IMR-90 (cell line): ENCODE measurements at places on chromosomes 1 and 21.
A peak's percentile ranks its signal among the peaks of the same experiment; 100 is the strongest.

DNA sequence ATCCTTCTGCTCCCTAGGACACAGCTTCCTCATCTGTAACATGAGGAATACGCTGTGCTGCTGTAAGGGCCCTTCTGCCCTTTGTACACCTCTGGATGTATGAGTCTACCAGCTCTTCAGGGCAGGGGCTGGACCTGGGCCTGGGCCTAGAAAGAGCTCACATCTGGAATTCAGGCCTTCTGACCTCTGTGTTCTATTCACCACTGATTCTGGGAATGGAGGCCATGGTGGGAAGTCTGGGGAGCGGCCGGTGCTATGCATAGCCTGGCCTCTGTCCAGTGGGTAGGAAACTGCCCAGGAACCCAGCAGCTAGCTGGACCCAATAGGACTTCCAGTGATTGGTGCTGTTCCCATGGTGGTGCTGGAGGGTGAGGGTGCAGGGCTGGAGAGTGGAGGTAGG lies 11.0 kb upstream of the GPR61 start:
- peaks cover 15% of the 10 kb centered on the region for H3K27me3 ChIP-seq
- no peak overlapping the region for H3K27ac ChIP-seq
- no peak overlapping the region for H3K4me3 ChIP-seq
- no peaks in the 10 kb centered on the region for H3K36me3 ChIP-seq
- no peak for DNase-seq

GRCh38 chr1:117646007-117646811 lies 40.4 kb downstream of the TENT5C start:
- DNase-seq = peak; percentile 31
- H3K4me1 ChIP-seq = peaks cover 2% of the 10 kb centered on the region; the same call in 1 of the 2 replicates
- H3K4me3 ChIP-seq = no peak overlapping the region
- no peak overlapping the region for H3K27ac ChIP-seq
- no peaks in the 10 kb centered on the region for H3K36me3 ChIP-seq
- H3K27me3 ChIP-seq = no peaks in the 10 kb centered on the region; the same call in 1 of the 2 replicates

GRCh38 chr1:243756529-243756928 lies 93.5 kb downstream of the AKT3 start:
- no peaks in the 10 kb centered on the region for H3K36me3 ChIP-seq
- H3K27ac ChIP-seq = no peak overlapping the region
- DNase-seq = no peak
- no peaks in the 10 kb centered on the region for H3K27me3 ChIP-seq
- H3K4me1 ChIP-seq = no peaks in the 10 kb centered on the region
- H3K4me3 ChIP-seq = no peak overlapping the region

- H3K27ac ChIP-seq = no peak overlapping the region
- 0 out of 2 replicates have a peak, but pooled peaks cover 1% of the 10 kb centered on the region for H3K27me3 ChIP-seq
- H3K36me3 ChIP-seq = no peaks in the 10 kb centered on the region
- H3K4me3 ChIP-seq = no peak overlapping the region
Observed at GRCh38 chr1:108679586-108680213, 12.4 kb upstream of the PRPF38B start.

- H3K4me1 ChIP-seq = no peaks in the 10 kb centered on the region
- no peaks in the 10 kb centered on the region for H3K27me3 ChIP-seq
- no peaks in the 10 kb centered on the region for H3K36me3 ChIP-seq
- no peak overlapping the region for H3K27ac ChIP-seq
- H3K4me3 ChIP-seq = no peak overlapping the region
Observed at GRCh38 chr1:61094677-61095469, 12.5 kb downstream of the NFIA start.

DNA sequence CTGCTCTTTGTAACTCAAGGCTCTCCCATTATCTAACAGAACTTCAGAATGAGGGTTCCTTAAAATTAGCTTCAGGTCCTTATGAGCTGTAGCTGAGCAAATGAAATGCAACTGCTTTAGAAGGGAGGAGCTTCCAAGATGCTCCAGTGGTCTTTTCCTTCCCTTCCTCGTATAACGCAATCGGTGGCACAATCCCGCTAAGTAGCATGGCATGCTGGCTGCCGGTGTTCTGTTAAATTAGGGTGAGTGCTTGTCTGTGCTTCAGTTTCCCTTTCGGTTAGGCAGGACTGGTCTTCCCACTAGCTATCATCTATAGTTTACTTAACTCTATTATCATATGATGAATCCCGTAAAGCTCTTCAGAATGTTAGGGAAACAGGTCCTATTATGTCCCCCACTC lies 917 bp downstream of the KIAA0040 start:
- H3K4me3 ChIP-seq = peak overlapping the region; percentile 50
- no peaks in the 10 kb centered on the region for H3K4me1 ChIP-seq
- peaks cover 1% of the 10 kb centered on the region for H3K27me3 ChIP-seq
- DNase-seq = no peak
- H3K27ac ChIP-seq = no peak overlapping the region
- H3K36me3 ChIP-seq = no peaks in the 10 kb centered on the region

GRCh38 chr1:234357831-234358230 lies 15.4 kb upstream of the COA6 start:
- no peak overlapping the region for H3K27ac ChIP-seq
- DNase-seq = no peak
- H3K27me3 ChIP-seq = 0 out of 2 replicates have a peak, but pooled peaks cover 2% of the 10 kb centered on the region
- no peaks in the 10 kb centered on the region for H3K4me1 ChIP-seq
- H3K4me3 ChIP-seq = no peak overlapping the region

DNA sequence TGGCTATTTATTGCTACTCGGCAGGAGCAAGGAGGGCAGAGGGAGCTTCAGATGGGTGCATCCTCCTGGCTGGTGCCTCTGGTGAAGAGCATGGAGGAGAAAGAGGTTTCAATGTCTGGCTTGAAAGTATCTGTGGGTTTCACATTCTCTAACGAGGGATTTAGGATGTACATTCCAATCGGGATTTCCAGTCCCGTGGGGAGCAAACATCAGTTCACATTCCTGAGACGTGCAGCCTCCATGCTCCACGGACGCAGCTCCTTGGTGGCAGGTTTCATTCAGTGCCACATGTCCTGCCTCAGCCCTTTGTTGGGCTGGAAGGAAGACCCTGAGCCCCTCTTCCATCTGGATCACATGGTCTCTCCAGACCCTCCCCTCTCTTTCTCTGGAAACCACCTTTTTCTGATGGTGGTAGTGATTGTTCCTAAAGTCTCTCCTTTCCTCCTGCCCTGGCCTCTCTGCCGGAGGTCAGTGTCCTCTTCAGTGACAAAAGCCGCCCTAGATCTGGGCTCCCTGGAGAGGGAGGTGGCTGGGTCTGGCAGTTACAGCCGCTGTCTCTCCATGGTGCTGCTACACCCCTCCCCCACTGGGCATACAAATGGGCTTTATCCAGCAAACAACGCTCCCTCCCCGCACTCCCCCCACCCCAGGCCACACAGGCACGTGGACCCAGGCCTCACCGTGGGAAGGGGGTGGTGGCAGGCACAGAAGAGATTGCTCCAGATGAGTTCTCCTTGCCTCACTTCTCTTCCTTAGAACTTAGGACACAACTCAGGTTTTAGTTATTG lies 826 bp upstream of the CA14 start:
- no peak overlapping the region for H3K27ac ChIP-seq
- H3K4me1 ChIP-seq = peaks cover 24% of the 10 kb centered on the region
- H3K4me3 ChIP-seq = no peak overlapping the region
- DNase-seq = no peak
- H3K36me3 ChIP-seq = no peaks in the 10 kb centered on the region

DNA sequence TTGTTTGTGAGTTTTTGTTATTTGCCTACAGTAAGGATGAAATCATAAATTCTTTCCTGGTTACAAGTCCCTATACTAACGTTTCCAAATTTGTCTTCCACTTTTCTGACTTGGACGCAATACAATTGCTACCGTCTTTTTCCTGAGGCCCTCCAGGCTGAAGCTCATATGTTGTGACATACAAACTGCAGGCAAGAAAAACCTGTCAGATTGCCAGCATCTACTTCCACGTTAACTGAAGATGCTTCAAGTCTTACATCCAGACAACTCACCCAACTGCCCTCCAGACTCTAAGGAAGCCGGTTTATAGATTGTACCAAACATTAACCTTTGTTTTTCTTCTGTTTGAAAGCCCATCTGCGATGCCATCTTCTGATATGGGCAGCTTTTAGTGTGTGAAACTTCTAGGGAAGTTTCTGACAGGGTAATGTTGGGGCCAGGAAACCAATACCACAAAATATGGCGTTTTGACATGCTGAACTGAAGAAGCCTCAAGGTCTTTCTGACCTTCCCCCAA lies 21.4 kb upstream of the RNF11 start:
- DNase-seq = peak; percentile 87
- no peak overlapping the region for H3K27ac ChIP-seq
- no peaks in the 10 kb centered on the region for H3K36me3 ChIP-seq
- no peak overlapping the region for H3K4me3 ChIP-seq
- no peaks in the 10 kb centered on the region for H3K27me3 ChIP-seq

DNA sequence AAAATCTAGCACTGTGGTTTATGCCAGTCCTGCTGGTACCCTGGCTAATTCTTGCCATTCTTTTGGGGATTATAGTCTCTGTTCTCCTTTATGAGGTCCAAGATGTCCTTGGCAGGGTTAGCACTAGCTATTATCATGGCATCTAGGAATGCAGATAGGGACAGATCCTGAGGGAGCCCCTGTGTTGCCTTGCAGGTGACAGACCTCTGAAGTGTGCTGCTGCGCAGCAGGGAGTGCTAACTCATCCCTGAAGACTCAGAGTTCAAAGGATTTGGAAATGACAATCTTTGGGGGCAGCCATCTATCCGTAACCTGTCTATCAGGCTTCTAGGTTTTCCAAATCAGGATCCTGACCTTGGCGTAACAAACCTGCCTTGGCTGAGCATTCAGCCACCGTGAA lies 16.3 kb downstream of the ZFYVE9 start:
- H3K36me3 ChIP-seq = no peaks in the 10 kb centered on the region
- no peaks in the 10 kb centered on the region for H3K27me3 ChIP-seq
- DNase-seq = no peak
- no peak overlapping the region for H3K4me3 ChIP-seq
- H3K4me1 ChIP-seq = peaks cover 7% of the 10 kb centered on the region

- H3K27me3 ChIP-seq = no peaks in the 10 kb centered on the region
- no peak overlapping the region for H3K27ac ChIP-seq
- peaks cover 23% of the 10 kb centered on the region for H3K4me1 ChIP-seq
- H3K36me3 ChIP-seq = no peaks in the 10 kb centered on the region
- peak; percentile 55 for DNase-seq
Observed at GRCh38 chr21:28431527-28432200, 561.0 kb downstream of the LTN1 start.

- no peak overlapping the region for H3K4me3 ChIP-seq
- no peaks in the 10 kb centered on the region for H3K27me3 ChIP-seq
- no peak for DNase-seq
- no peaks in the 10 kb centered on the region for H3K36me3 ChIP-seq
Observed at GRCh38 chr1:198520524-198521254, 19.8 kb downstream of the ATP6V1G3 start.

DNA sequence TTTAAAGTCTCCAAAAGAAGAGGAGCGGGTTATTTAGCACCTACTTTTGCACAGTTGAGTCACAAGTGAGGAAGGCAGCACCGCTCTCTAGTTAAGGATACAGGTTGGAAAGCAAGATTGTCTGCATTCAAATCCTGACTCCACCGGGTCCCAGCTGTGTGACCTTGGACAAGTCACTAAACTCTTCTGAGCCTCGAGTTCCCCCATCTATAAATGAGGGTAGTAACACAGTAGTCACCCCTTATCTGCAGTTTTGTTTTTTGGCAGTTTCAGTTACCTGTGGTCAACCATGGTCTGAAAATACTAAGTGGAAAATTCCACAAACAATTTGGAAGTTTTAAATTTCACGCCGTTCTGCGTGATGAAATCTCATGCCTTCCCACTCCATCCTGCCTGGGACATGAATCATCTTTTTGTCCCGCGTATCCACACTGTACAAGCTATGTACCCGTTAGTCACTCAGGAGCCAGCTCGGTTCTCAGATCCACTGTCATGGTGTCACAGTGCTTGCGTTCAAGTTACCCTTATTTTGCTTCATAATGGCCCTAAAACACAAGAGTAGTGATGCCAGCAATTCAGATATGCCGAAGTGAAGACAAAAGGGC lies 49.4 kb downstream of the CAPZB start:
- H3K4me1 ChIP-seq = peaks cover 49% of the 10 kb centered on the region
- peaks cover 17% of the 10 kb centered on the region for H3K36me3 ChIP-seq
- no peak overlapping the region for H3K4me3 ChIP-seq
- H3K27ac ChIP-seq = peak overlapping the region; percentile 96; the same call in 1 of the 2 replicates
- H3K27me3 ChIP-seq = no peaks in the 10 kb centered on the region

GRCh38 chr1:40732756-40733301 lies 41.3 kb downstream of the NFYC start:
- H3K4me3 ChIP-seq = no peak overlapping the region
- no peaks in the 10 kb centered on the region; the same call in 1 of the 2 replicates for H3K4me1 ChIP-seq
- H3K27me3 ChIP-seq = no peaks in the 10 kb centered on the region
- no peaks in the 10 kb centered on the region for H3K36me3 ChIP-seq

GRCh38 chr1:160830321-160831153 lies 32.1 kb downstream of the CD244 start:
- no peak overlapping the region for H3K27ac ChIP-seq
- no peaks in the 10 kb centered on the region for H3K36me3 ChIP-seq
- peaks cover 2% of the 10 kb centered on the region; the same call in 1 of the 2 replicates for H3K27me3 ChIP-seq
- H3K4me1 ChIP-seq = no peaks in the 10 kb centered on the region
- no peak overlapping the region for H3K4me3 ChIP-seq

DNA sequence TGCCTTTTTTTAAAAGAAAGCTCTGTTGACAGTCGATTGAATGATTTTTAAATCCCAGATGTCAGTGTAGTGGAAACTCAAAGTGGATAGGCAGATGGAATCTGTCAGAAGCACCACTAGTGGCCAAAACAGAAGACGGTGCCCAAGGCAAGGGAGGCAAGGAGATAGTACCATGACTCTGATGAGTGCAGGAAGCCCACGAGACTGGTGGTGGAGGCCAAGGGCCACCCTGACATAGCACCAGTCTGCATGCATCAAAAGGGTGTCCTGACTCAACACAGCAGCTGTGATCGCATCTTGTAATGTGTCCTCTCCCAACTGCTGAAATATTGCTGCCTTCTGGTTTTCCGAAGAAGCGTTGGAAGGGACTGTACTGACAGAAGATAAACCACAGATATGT lies 124.1 kb upstream of the PAPPA2 start:
- H3K27me3 ChIP-seq = no peaks in the 10 kb centered on the region
- H3K4me3 ChIP-seq = no peak overlapping the region
- DNase-seq = no peak

GRCh38 chr1:79006564-79006963 lies at the start of gene ADGRL4:
Gene ADGRL4, minus strand, starts transcription at chr1:79006730. Its CDS starts 76 bp downstream, at chr1:79006654.
- peak within 1 kb of the TSS; percentile 13; the same call in 1 of the 2 replicates for H3K27ac ChIP-seq
- H3K36me3 ChIP-seq = no peaks in the 10 kb centered on the region
- no peaks in the 10 kb centered on the region for H3K4me1 ChIP-seq
- peak within 1 kb of the TSS; percentile 64 for H3K4me3 ChIP-seq
